Kidney epithelial cell (primary cell): ENCODE measurements at places on chromosomes 3 and 15. TPM values are rescaled to one million over a fixed set of nuclear protein-coding genes. Genes with fewer than 3 reads are reported as not detected.

Gene PPP1R14D
- not detected in 2 replicates for total RNA-seq

GRCh38 chr15:28098766-28099554, at the start of gene OCA2:
TSS of gene OCA2 (minus strand) at chr15:28099315. CDS start at chr15:28081874, 17,441 bp downstream.
- peak; percentile 21 for DNase-seq

DNA sequence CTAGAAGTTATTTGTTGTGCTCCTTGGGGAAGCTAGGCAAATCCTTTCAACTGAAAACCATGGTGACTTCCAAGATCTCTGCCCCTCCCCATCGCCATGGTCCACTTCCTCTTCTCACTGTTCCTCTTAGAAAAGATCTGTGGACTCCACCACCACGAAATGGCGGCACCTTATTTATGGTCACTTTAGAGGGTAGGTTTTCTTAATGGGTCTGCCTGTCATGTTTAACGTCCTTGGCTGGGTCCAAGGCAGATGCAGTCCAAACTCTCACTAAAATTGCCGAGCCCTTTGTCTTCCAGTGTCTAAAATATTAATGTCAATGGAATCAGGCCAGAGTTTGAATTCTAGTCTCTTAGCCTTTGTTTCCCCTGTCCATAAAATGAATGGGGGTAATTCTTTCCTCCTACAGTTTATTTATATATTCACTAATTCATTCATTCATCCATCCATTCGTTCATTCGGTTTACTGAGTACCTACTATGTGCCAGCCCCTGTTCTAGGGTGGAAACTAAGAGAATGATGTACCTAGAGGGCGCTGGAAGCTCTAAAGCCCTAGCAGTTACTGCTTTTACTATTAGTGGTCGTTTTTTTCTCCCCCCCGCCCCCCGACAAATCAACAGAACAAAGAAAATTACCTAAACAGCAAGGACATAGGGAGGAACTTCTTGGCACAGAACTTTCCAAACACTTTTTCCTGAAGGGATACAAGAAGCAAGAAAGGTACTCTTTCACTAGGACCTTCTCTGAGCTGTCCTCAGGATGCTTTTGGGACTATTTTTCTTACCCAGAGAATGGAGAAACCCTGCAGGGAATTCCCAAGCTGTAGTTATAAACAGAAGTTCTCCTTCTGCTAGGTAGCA, 657 bp downstream of the PATL2 start:
- no peak for DNase-seq

Gene DTX3L
- total RNA-seq: 42.9 and 46.8 TPM in 2 replicates

Gene FMN1
- total RNA-seq: 3.9 and 4.5 TPM in 2 replicates
